ENCODE measurements at places on chromosomes 16 and 17.

- no peak for DNase-seq
These were observed 18.2 kb downstream of the COTL1 start for GRCh38 chr16:84599521-84600202.

DNA sequence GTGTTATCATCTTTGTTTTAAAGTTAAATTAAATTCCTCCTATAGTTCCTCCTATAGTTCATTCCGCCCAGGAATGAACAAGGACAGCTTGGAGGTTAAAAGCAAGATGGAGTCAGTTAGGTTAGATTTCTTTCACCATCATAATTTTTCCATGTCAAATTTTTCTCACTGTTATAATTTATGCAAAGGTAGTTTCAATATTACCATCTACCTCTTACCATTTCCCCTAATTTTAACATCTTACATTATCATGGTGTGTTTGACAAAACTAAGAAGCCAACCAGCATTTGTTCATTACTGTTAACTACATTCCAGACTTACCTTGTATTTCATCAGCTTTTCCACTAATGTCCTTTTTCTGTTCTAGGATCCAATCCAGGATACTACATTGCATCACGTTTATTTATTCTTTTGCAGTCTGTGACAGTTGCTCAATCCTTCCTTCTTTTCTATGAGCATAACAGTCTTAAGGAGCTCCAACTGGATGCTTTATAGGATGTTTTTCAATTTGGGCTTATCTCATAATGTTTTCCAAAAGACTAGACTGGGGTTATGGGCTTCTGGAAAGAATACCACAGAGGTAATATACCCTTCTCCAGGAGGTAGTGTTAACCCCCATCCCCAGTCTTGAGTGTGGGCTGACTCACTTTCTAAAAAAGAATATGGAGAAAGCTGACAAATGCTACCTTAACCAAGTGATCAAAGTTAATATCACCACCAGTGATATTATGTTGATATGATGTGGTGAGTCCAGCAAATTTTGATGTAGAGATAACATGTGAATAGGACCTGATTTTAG is 158.5 kb downstream of the PPM1E start:
- no peak for DNase-seq

GRCh38 chr17:75183999-75184884 is 1.5 kb upstream of the SUMO2 start:
- DNase-seq: no peak

GRCh38 chr17:36993227-36993626 is 44.5 kb downstream of the AATF start:
- DNase-seq: peak; percentile 81

GRCh38 chr17:28174352-28175046 is 132.0 kb downstream of the NLK start:
- DNase-seq: no peak

DNA sequence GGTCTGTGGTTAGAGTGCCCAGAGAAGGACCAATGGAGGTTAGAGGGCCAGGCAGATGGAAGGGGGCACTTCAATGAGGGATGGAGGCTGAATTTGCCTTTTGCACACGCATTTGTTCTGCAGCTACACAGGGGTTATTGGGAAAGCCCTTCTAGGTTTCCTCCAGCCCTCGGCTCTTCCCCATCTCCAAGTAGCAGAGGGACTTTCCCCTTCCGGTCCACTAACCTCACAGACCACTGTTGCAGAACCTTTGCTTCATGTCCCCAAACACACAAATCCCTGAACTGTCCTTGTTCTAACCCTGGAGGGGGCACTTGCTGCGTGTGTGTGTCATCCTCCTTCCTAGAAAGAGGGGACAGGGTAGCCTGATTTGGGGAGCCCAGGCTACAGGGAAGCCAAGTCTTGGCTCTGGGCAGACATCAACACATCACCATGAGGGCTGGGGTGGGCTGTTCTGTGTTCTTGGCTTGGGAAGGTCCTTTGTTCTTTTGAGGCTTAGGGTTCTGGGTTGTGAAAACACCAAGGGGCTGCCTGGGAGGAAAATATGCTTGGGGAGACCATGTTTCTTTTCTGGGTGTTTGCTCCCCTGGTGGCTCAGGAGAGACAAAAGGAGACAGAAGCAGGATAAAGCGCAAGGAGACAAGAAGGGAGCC is 7.3 kb upstream of the NR1D1 start:
- no peak for DNase-seq

DNA sequence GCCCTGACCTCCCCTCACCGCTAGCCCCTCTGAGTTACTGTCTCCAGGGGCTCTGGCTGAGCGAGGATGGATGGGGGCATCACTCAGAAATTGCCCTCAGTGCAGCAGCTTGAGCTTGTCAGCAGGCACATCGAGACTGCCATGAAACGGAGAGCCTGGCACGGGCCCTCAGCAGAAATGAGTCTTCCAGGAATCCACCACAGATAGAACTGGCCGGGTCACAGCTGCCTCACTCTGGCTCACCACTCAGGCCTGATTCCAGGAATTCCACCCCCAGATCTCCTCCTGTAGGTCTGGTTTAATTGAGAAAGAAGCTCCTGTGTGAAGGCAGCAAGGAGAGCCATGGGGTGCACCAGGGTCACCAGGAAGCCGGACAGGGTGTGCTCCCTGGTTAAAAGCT is 85.5 kb downstream of the GSG1L start:
- no peak for DNase-seq

DNA sequence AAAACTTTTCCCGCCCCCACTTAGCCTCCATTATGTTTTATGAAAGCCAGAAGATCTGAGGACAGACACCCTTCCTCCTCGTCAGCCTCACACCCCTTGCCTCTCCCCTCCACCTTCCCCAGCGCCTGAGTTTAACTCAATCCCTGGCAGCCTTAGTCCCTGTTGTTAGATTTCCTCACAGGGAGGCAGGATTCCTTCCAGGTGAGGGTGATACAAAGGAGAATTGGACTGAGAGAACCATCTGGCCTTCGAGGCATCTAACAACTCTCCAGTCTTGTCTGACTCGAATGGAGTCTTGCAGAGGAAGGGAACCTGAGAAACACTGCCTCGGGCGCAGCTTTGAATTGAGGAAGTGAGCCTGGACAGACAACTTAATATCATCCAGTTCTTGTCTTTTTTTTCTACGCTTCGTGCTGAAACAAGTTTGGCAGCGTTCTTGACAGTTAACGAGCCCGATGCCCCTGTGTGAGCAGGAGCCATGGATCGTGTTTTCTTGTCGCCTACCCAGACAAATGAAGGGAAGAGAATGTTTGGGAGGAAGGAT is 1.3 kb upstream of the ZNF768 start:
- DNase-seq: no peak

DNA sequence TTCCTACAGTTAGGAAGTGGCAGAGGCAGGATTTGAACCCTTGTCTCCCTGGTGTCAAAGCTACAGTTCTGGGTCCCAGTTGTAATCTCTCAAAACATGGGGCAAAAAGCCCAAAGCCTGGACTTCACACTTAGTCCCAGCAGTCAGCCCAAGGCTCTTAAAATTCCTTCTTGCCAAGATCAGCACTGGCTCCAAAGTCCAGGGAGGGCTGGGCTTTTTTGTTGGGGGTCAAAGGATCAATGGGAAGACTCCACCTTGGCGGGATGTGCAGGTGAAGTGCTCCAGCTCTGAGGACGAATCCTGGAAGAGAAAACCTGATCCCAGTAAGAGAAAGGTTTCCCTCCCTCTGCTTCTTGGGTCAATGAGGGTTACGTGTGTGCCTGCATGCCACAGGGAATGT is 195.5 kb downstream of the HAPSTR1 start:
- no peak for DNase-seq

DNA sequence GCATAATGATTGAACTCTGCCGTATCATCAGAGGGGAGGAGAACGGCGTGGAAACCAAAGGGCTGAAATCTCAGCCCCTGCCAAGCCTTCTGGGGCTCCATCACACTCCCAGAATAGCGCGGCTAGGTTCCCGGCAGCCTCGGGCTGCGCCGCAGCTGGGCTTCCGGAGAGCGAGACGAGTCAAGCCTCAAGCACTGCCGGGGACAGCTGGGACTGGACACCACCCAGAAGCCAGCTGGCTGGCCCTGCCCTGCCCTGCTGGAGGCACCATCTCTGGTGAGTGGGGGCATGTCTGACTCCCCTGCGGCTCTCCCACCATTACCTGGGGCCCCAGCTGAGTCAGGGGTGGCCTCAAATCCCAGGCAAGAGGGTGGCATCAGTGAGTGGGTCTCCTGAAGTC is 7.2 kb upstream of the GPRC5C start:
- DNase-seq: no peak

DNA sequence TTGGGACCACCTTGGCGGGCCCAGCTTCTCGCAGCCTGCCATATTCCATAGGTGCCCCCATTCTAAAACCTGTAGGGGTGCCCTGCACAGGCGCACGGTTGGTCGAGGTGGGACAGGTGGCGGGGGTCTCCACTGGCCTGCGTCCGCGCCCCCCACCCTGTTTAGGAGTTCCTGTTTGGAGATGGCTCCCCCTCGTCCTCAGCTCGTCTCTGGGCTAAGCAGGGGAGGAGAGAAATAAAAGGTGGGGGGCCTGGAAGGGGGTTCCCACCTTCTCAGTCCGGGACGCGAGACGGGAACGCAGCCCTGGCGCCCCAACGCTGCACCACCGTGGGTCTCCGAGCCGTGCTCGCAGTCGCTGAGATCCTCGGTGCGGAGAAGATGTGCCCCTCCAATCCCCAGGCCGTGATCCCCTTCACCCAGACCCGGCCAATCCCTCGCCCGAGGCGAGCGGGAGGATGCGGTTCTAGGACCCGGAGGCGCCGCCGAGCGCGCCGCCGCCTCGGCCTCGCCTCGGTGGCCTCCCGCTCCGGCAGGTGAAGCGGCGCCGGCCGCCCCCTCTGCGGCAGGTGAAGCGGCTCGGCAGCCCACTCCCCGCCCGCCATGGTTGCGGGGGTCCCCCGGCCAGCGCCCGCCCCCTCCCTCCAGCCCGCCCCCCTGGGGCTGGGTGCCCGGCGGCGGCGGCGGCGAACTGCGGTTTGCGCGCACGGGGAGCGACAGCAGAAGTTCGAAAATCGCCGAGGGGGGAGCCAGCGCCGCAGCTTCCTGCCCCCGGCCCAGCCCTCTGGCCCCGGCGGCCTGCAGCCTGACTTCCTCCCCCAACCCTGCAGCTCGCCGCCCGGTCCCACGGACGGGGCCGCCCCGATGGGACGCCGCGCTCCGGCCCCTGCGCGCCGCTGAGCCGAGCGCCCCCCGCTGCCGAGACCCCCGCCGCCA is at the start of gene FMNL1:
FMNL1 (plus strand) TSS at position 805 of the 933 bp plus-strand sequence. CDS start 240 bp downstream, outside the sequence.
- DNase-seq: peak; percentile 26

DNA sequence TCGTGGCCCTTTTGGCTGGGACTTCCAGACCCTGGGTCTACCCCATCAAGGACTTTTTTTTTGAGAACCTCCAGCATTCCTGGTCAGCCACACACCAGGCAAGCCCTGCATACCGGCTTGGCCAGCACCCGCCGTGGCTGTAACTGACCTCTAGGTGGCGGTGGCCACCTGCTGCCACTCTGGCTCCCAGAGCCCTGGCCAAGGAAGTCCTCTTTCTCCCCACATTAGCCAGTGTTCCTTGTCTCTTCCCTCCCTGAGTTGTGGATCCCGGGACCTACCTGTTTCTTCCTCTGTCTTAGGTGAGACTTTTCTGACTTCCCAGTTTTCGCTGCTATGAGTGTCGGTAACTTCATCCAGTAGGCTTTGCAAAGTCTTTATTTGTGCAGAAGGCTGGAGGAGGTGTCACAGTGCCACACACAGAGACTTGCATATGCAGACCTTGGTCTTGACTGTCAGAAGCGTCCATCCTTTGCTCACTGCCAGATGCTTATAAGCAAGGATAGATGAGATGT is 348.3 kb downstream of the CPPED1 start:
- DNase-seq: peak; percentile 63

DNA sequence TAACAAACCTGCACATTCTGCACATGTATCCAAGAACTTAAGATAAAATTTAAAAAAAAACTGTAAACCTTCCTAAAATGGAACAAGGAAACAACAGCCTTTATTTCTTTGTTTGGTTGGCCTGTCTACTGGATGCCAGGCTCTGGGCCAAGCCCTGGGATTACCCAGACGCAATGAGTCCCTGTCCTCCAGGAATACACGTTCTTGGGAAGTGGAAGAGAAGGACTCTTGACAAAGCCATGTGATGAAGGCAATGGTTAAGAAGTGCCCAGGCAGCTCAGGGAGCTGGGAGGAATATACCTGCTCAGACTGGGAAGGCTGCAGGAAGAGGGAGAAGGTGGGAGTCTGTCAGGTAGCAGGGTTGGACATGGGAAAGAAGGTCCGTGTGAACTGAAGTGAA is 115.4 kb downstream of the AXIN2 start:
- no peak for DNase-seq

DNA sequence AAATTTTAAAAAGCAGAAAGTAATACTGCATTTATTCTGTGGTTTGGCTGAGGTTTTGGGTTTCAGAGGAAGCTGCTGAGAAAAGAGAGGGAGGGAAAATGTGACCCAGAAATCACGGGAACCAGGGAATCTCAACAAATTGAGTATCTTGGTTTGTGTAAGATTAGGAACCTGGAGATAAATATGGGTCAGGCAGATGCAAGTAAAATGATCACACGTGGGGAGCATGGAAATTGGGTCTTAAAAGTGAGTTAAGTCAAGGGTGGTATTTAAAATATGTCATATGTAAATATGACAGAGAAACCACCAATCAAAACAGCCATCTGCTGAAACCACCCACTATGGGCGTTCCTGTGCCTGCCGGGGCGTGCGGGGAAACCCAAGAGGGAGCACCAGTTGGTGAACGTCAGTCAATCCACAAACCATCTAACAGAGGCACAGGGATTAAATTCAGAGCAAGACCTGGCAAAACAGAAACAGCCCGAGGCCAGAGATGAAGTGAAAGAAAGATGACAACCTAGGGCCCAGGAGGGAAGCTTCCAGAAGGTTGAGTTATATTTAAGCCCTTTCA is 33.4 kb downstream of the CDH13 start:
- no peak for DNase-seq

DNA sequence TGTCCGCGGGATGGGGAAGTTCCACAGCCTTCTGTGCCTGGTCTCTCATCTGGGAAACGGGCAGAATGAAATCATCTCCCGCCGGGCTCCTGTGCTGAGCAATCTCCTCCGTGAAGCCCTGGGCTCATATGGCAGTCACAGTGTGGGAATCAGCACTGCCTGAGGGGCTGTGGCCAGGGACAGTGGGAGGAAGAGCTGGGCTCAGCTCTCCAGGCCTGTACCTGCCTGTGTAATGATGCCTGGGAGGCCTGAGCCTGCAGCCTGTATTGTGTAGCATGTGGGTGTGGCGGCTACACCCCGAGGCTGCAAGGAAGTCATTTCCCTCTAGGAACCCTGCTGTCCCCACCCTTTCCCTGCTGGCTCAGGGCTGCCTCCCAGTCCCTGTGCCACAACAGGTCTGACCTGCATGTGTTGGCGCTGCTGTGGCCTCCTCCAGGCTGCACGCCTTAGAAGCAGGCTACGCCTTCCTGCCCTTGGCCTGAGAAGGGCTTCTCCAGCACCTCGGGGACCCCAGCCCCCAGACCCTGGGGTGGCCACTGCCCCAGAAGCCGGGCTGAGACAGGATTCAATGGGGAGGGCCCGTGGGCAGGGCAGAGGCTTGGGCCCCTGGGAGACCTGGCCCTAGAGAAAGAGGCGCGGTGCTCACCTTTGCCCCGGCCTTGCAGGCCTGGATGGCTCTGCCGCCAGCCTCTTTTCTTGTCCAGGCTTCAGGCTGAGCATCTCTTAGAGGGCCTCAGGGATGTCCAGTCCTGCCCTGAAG is 2.1 kb downstream of the ITGB4 start:
- DNase-seq: no peak

GRCh38 chr17:48591255-48592056 is 1.4 kb upstream of the HOXB3 start:
- DNase-seq: no peak

- no peak for DNase-seq
These were observed 18.5 kb upstream of the CPSF4L start for GRCh38 chr17:73280191-73280590.

GRCh38 chr16:66502020-66502913 is 47.7 kb downstream of the TK2 start:
- DNase-seq: no peak
